ENCODE measurements at places on chromosomes 12 and 14. TPM values are rescaled to one million over a fixed set of nuclear protein-coding genes. Genes with fewer than 3 reads are reported as not detected.

GRCh38 chr14:102738373-102739189 lies 38.7 kb upstream of the TRAF3 start:
- no peak for DNase-seq

Gene TMEM132C
- polyA plus RNA-seq = 3.7 TPM

- DNase-seq = no peak
These were observed 4.6 kb downstream of the ANO6 start for GRCh38 chr12:45220363-45220931.

GRCh38 chr12:103013741-103014300 lies 56.3 kb downstream of the ASCL1 start:
- no peak for DNase-seq

DNA sequence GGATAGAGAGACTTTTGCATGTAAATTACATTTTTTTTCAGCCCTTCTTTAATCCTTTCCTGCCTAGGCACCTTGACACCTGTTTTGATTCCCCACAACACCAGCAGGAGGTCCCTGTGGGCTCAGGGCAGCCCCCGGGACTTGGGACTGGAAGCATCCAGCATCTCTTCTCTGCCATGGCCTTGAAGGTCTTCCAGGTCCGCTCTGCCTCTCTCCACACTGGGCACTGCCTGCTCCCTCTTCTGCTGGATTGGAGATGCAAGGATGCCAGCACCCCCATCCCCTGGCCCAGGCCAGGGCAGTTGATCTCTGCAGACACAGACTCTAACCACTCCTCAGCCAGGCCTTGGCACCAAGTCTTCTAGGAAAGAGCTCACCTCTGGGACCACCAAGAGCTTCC lies 134.5 kb upstream of the C14orf180 start:
- DNase-seq = no peak

Gene SMOC1
- polyA plus RNA-seq = 9.2 TPM

GRCh38 chr12:78145398-78145797 lies 314.7 kb downstream of the NAV3 start:
- no peak for DNase-seq

GRCh38 chr14:93879362-93879983 lies 47.7 kb upstream of the FAM181A start:
- no peak for DNase-seq

DNA sequence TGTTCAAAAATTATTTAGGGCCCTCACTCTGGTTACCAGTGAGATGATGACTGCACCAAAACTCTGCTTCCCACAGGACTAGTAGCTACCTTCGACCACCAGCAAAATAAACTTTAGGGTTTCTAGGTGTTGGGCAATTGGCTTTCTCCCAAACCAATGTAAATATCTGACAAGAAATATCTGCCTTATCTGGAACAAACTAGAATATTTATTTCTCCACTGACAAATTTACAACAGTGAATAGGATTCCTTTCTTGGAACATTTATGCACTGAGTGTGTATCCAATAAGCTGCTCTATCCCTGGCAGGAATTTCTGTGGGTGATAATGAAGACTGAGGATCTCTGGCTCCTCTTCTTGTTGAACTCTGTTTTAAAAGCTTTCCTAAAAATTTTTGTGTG lies 148.6 kb downstream of the SLC6A15 start:
- DNase-seq = no peak

DNA sequence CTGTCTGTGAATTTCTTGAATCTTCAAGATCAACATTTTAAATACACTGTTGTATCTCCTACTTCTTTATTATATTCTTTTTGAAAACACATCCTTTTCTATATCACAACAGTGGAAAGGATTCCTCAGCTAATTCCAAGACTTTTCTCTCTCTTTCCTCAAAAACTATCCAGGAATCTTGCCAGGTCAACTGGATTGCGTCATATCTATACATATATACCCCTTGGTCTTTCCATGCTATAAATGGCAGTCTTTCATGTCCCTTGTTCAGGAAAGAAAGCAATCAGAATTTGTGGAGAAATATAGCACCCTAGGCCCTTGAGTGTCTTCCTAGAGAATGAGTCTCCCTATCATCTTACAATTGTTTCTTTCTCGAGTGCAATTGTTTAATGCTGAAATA lies 149.0 kb downstream of the KCNA5 start:
- no peak for DNase-seq

- DNase-seq = no peak
These were observed 70.3 kb downstream of the GALNT4 start for GRCh38 chr12:89454080-89454848.

- DNase-seq = no peak
These were observed 22.8 kb downstream of the DDX24 start for GRCh38 chr14:94058128-94058673.

DNA sequence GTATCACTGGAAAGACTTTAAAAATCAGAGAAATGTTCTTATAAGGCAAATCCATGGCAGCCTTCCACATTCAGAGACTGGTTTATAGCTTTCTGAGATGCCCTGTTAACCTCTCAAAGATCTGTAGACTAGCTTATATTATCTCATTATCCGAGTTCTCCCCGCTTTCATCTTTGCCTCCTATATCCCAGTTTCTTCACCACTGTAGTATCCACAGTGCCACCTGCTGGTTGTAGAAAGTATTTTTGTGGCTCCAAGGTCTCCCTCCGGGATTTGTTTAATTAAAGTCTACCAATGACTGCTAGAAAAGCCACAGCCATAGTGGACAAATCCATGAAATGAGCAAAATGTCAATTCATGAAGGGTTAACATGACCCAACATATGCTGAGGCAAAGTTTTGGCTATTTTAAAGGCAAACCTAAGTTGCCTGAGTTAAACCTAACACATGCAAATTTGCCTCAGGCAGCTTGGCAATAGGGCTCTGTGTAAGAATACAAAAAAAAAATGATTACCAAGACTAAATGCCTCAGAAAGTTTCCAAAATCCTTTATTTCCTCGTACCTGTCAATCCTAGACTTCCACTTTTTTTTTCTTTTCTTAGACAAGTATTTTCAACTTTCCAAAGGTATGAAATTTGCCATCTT lies 218.8 kb upstream of the BMP4 start:
- DNase-seq = peak; percentile 79

- no peak for DNase-seq
These were observed 51.4 kb downstream of the VCPKMT start for GRCh38 chr14:50064993-50065392.

DNA sequence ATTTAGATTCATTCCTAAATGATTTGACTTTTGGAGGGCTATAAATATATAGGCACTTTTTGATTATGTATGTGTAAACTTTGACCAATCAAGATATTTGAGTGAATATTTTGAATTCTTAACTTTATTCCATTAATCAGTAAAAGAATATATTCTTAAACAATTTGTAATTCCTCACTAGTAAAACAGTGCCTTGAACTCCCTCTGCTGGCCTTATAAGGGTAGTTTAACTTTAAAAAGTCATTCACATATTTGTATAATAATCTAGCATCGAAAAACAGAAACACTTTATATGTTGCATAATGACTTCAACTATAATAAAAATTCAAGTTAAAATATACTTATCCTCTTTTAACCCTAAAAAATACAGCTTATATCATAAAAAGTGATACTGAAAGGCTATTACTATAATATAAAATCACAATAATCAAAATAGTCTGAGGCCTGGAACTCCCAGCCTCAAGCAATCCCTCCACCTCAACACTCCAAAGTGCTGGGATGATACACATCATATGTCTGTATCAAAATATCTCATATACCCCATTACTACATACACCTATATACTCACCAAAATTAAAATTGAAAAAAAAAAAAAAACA lies 31.2 kb downstream of the CCDC59 start:
- DNase-seq = peak; percentile 4

DNA sequence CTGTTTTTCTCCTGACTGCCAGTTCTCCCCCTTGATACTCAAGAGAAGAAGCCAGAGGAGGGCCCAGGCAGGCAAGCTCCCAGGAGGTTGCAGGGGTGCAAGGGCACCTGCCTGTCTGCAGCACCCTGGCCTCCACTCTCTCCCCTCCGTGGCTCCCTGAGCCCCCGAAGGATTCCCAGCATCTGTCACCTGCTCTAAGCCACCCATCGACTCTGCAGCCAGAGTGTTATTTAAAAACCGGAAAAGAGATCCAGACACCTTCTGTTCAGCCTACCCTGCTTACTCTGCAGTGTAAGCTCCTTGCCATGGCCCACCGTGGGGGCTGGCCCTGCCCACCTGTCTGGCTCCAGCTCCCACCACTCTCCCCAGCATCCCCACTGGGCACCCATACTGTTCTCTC lies 121.4 kb downstream of the KSR2 start:
- DNase-seq = no peak

GRCh38 chr12:67794161-67794560 lies 145.6 kb downstream of the DYRK2 start:
- DNase-seq = no peak

GRCh38 chr12:51911788-51912711 lies 4.7 kb downstream of the ACVRL1 start:
- DNase-seq = no peak

Gene CRIP1
- 90.6 TPM for polyA plus RNA-seq
